AG20443 (cell line): ENCODE measurements at places on chromosomes 4 and X.
A peak's percentile ranks its signal among the peaks of the same experiment; 100 is the strongest.

- no peak for DNase-seq
Measured at GRCh38 chr4:178244785-178245184, 802.5 kb upstream of the AGA start.

DNA sequence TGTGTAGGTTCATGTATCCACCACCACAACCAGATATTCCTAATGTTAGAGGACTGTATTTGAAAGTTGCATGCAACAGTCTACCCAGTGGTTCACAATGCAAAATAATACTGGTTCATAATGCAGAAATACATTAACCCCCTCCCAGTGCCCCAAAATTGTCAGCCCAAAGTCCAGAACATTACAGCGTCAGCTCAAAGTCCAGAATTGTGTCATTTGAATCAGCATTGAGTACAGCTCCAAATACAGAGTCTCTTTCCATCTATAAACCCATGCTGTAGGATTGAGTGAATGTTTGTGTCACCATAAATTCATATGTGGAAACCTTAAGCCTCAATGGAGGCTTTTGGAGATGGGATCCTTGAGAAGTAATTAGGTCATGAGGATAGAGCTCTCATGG lies 54.0 kb downstream of the MCUB start:
- DNase-seq: no peak

GRCh38 chr4:113684534-113685091 lies 76.9 kb downstream of the CAMK2D start:
- peak; percentile 67 for DNase-seq

- no peak for DNase-seq
Measured at GRCh38 chr4:125663896-125664767, 349.4 kb downstream of the FAT4 start.
